ENCODE measurements at places on chromosomes 16 and 17.

DNA sequence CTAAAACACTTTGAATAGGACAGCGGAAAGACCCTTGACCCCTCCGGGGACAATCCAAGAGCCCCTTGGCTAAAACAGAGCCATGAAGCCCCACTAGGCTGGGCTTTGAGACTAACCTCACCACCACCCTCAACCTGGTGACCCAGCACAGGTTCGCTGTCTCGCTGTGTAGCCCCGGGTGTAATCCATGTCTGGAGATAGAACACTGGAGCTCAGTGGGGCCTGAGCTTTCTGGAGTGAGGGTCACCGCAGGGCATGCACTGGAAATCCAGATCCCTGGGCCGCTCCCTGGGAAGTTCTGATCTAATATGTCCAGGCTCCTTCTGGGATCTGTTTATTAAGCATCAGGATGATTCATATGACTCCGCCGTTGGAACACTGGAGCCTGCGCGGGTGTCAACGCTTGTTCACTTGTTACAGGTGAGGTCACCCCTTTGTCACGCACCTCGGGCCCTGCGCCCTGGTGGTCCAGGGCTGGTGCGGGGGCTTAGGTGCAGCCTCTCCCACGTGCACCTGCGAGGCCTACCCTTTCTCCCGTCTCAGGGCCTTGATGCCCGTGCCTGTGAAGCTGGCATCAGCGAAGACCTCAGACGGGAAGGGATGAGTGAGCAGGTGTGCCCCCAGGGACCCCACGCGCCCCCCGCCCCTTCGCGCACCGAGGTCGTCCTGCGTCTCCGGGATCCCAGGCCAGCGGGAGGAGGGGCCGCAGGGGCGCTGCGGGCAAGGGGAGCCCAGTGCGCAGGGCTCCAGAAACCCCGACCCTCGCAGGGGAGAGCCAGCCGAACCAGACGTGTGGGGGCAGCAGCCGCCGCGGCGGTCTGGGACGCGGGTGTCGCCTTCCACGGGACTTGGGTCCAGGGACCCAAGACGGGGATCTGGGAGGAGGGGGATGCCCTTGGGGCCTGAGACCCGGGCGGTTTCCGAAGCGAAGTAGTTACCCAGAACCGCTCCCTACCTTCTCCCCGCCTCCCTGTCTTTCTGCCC lies 224.1 kb upstream of the FOXF1 start:
- no peak for DNase-seq

GRCh38 chr16:30656974-30657865 lies 1.0 kb upstream of the FBRS start:
- no peak for DNase-seq

DNA sequence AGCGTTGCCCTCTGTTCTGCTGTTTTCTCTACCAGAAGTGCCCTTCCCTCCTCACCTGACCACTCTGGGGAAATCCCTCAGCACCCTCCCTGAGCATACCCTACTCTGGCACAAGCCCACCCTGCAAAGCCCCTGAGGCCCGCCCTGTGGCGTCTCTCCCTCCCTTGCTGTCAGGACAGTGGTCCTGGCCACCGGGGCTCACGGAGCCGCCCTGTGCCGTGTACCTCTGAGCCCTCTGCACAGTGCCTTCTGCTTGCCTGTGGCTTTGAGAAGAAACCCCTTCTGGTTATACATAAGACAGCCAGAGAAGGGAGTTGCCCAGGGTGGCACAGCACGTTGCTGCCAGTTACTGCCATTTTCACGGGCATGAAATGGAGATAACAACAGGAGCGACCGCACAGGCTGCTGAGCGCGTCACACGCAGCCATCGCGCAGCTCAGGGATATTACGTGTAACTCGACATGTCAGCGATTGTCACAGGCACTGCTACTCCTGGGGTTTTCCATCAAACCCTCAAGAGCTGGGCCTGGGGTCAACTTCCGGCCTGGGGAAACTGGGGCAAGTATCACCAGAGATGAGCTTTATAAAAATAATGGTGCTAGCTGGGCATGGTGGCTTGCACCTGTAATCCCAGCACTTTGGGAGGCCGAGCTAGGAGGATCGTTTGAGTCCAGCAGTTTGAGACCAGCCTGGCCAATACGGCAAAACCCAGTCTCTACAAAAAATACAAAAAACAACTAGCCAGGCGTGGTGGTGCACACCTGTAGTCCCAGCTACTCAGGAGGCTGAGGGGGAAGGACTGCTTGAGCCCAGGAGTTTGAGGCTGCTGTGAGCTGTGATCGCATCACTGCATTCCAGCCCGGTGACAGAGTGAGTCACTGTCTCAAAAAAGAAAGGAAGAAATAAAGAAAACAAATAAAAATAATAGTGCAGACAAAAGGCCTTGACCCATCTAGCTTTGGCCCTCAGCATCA lies 14.8 kb downstream of the SCGB1C2 start:
- DNase-seq = no peak

DNA sequence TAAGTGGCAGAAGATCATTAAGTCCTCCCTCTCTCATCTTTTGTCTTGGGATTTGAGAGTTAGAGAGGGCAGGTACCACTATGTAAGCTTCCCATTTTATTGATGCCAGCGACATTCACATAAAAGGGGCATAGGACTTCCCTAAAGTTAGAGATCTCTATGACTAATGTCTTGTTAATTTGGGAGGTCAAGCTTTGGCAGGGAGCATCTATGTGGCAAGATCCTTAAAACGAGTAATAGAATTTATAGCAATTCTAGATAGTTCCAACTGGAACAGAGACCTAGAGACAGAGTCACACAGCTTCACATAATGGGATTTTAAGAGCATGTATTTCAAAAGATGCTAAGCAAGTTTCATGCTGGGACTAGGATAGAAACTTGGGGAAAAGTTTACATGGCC lies 308.0 kb downstream of the MAP2K6 start:
- DNase-seq = no peak

GRCh38 chr17:77462553-77463497 lies 322.1 kb downstream of the SEC14L1 start:
- DNase-seq = no peak

- no peak for DNase-seq
Observed at GRCh38 chr17:51065466-51065865, 55.2 kb downstream of the SPAG9 start.

- peak; percentile 10 for DNase-seq
Observed at GRCh38 chr17:67011527-67012175, 32.7 kb upstream of the CACNG1 start.

DNA sequence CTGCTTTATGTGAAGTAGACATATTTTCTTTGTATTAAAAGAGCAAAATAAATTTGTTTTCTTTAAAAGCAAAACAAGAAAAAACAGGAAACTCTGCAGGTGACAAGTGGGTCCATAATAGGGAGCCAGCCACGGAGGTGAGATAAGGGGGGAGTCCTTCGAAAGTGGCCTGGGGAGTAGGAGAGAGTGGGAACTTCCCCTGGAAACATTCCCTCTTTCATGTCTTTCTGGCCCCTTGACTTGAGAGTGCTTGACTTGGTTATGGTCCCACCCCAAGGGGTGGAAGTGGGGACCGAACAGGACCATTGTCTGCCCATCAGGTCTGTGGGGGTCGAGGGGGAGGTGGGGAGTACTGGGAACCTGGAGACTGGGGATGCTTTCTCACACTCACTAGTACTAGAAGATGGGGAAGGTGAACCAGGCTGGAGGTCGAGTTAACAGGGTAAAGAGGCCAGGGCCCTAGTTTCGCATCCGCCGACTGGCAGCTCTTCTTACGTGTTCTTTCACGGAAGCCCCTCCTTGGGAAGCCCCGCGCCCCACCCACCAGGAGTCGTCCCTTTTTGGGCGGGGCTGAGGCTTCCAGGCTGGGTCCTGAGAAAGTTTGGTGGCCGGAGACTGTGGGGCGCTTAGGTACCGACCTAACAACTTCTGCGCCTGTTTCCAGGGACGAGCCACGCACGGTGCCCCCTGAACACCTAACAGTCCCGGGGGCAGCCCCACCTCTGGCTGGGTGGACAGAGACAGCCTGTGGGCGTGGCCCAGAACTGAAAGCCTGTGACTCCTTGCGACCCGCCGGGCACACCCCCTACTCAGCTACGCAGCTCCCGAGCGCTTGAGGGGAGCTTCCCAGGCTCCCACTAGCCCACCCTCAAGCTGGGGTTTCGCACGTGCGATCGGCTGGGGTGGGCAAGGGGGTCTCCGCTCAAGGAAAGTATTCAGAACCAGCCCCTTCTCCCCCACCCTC lies 790 bp downstream of the TRADD start:
- DNase-seq = no peak

DNA sequence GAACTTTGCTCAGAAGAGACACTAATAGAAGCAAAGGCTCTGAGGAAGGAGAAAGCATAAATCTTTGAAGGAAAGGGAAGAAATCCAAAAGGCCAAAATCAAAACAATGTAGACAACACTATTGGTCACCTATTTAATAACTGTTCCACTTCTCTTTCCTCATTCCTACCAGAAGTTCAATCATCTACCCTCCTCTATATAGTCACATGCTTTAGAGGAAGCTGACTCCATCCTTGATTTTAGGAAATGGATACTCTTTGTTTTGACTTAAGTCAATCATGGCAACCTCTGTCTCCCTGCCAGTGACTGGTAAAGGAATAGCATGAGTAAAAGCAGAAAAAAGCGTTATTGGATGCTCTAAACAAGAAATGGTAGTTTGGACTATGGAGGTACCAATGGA lies 7.3 kb downstream of the BRIP1 start:
- DNase-seq = no peak

- DNase-seq = no peak
Observed at GRCh38 chr16:26454102-26454501, 612.6 kb upstream of the C16orf82 start.

DNA sequence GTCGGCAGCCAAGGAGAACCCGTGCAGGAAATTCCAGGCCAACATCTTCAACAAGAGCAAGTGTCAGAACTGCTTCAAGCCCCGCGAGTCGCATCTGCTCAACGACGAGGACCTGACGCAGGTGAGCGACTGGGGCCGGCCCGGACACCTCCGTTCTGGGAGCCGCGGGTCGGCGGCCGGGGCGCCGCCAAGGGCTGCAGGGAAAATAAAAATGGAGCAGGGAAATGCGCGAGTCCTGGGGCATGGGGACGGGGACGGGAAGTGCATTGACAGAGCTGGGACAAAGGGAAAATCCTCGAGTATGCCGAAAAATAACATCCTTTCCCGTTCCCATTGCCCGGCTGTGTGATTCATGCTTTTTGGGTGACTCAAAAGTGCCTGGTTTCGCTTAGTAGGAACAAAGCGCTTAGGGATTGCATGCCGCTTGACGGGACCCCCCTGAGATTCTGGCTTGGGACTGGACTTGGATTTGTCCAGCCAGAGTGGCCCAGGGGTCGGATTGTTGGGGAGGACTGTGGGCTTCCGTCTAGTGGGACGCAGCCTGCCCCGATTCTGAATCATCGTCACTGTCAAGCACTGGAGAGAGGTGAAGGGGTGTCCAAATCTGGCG lies 699 bp downstream of the MPRIP start:
- no peak for DNase-seq

DNA sequence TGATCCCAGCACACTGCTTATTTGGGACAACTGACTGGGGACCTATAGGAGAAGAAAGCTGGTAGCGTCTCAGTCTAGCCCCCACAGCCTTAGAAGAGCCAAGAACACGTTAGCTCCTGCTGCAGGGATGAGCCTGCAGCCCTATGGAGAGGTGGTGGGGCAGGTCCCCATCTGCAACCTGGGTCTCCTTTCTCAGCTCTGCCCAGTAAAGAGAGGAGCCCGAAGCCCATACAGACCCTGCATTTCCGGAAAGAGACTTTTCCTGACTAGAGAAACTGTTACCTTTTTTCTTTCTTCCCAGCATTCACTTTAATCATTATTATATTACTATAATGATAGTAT lies 788 bp downstream of the METTL22 start:
- DNase-seq = no peak

- DNase-seq = no peak
Observed at GRCh38 chr17:43680461-43680860, 18.7 kb upstream of the MEOX1 start.

- DNase-seq = no peak
Observed at GRCh38 chr17:7026471-7027115, 3.7 kb downstream of the BCL6B start.

GRCh38 chr17:79098282-79098867 lies 23.8 kb downstream of the ENGASE start:
- DNase-seq = no peak

GRCh38 chr16:56373003-56373402 lies 52.3 kb downstream of the AMFR start:
- DNase-seq = no peak

- no peak for DNase-seq
Observed at GRCh38 chr16:64312980-64313379, 808.9 kb downstream of the CDH11 start.

DNA sequence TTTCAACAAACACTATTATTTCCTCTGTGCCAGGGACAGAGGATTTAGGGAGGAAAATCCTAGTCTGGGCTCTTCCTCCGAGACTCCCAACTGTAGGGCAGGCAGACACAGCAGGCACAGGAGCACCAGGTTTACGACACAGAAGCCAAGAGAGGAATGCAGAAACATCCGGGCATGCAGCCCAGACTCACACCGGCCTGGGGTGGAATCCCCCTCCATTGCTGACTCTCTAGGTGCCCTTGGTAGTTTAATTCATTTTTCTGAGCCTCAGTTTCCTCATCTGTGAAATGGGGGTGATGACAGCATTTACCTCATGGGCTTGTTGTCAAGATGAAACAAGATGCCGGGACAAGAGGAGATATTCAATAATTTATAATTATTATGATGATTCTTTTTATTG lies 14.9 kb downstream of the CA4 start:
- no peak for DNase-seq

GRCh38 chr17:76382351-76382802 lies 2.0 kb upstream of the SPHK1 start:
- DNase-seq = no peak

DNA sequence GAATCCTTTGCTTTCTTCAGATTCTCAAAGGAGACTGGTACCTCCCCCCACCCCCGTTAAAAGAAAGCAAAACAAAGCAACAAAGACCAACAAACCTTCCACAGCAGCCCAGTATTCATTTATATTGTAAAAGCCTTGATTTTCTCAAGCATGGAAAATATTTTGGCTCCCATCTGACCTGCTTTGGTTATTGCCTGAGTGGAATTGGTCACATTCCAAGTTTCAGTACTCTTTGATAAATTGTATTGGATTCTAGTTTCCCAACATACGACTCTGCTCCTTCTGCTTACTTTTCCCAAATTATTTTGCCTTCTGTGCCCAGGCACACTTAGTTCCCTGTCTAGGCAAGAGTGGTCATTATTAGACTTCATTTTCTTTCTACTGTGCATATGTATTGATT lies 1.3 kb downstream of the ABCC11 start:
- no peak for DNase-seq

DNA sequence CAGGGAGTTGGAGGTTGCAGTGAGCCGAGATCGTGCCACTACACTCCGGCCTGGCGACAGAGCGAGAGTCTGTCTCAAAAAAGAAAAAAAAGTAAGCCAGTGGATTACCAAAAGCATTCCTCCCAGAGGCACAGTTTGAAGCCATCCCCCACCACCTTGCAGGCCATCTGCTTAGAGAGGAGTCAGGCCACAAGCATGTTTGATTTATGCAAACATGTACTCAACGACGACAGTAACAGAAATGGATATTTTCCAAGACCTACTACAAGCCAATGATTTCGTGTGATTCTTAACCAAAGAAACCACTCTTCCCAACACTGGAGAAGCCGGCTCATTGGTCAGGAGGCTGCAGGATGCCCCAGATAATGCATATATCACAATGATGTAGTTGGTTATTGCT lies 34.8 kb downstream of the MYH13 start:
- DNase-seq = no peak

All from NCI-H2107 (cell line).